ENCODE measurements at places on chromosomes 1 and 21.
A peak's percentile ranks its signal among the peaks of the same experiment; 100 is the strongest.

DNA sequence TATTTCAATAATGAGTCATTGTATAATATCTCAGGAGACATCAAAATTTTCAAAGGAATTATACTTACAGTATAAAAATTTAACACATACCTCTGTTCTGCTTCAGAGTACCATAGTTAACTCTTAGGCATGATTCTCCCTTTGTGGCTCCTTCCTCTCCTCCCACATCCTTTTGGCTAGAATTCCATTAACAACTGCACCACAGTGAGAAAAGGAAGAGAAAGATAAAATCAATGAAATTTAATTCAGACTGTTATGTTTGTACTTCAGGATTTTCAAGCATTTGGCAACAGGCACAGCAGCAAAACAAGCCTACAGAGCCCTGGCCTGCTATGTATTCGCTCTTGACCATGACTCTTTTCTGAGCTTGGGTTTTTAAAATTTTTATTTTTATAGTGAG lies 57.2 kb upstream of the SGIP1 start:
- DNase-seq: no peak

- DNase-seq: no peak
These were observed 837.6 kb upstream of the ADAMTS5 start for GRCh38 chr21:27804515-27804914.

DNA sequence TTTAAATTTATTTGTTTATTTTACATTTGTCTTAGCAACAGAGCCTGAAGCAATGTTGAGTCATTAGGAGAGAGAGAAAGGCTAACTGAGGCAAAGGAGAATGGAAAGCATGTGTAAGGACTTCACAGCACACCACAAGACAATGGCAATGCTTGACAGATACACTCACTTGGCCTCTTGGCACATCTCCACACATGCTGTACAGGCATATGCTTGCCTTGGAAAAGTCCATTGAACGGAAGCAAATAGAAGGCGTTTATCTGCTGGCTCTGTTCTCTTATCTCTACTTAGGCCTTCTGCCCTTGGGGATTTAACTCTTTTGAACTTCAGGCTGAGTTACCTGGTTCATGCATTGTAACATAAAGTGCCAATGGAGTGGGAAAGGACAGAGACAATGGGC lies 262.2 kb upstream of the POU3F1 start:
- peak; percentile 27 for DNase-seq

- DNase-seq: no peak
These were observed 46.4 kb downstream of the PRDM2 start for GRCh38 chr1:13746342-13746741.

DNA sequence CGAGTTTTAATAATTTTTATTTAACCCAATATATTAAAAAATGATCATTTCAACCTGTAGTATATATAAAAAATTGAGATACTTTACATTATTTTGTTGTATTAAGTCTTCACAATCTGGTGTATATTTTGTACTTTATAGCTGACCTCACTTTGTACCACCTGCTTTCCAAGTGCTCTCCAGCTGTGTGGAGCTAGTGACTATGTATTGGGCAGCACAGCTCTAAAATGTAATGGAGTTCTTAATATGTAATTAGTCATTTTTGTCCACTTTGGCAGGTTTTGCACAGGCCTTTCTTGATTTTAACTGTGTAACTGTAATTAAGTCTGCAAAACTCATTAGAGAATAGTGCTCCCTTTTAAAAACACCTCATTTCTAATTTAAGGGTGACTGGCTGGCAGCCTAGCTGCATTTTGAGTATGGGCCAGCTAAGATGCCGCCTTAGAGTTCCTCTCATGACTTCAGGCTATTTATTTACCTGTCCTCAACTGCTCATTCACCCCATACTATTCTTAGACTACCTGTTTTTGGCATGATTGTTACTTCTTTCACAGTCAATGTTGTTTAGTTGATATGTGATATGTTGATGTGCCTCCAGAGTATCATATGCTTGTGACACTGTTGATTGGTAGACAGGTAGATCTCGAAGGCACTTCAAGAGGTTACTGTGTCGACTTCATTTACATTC lies 43.2 kb downstream of the ZYG11B start:
- DNase-seq: no peak

DNA sequence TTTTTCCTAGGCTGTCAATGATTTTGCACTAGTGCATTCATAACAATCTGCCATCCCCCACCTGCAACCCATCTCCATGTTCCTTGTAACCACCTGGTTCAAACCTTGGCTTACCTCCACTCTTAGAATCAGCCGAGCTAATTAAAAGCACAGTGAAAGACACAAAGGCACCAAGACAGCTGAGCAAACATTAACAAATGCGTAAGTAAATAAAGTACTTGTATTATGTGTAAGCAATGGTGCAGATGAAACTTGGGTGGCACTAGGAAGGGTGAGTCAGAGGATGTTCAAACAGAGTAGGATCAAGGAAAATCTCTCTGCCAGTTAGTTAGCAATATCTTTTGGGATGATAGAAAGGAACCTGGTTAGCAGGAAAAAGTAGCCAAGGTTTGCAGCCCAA lies 5.1 kb upstream of the FOXJ3 start:
- no peak for DNase-seq

Measured in spinal cord (tissue), 10 donors.